ENCODE measurements at places on chromosomes 1 and 21. TPM values are rescaled to one million over a fixed set of nuclear protein-coding genes. Genes with fewer than 3 reads are reported as not detected.

Gene TSNAX
- total RNA-seq, result 42.2 TPM

Gene GFI1
- total RNA-seq, result 0.10 TPM

Gene AMY2A
- not detected for total RNA-seq

Gene NCMAP
- 6.3 TPM for total RNA-seq

Gene CACNA1S
- total RNA-seq, result not detected

Gene MROH9
- 0.23 TPM for total RNA-seq

DNA sequence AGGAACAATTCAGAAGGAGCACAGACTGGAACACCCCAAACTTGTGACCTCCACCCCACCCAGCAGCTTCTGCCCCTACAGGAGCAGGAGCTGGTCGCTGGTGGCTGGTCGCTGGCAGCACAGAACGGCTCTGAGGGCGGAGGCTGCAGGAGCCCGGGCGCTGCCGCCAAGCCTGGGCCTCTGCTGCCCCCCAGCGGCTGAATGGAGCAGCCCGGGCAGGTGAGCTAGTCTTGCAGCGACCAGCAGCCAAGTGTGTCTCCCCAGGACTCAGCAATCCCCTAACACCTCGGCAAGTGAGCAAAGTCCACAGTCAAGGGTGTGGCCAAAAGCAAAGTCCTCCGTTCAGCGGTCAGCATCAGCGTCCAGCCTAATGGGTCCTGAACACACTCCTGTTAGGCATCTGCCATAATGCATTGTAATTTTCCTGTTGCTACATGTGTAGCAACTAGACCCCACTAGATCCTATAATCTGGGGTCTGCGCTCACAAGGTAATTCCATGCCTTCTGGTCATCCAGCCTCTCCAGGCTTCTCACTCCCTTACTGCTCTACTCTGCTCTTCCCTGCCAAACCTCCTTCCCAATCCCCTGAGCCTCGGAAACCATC lies 12.1 kb upstream of the GJB5 start:
- no peaks in the 10 kb centered on the region for H3K36me3 ChIP-seq
- peak; percentile 93 for DNase-seq
- H3K4me3 ChIP-seq, result no peak overlapping the region
- H3K27me3 ChIP-seq, result no peaks in the 10 kb centered on the region
- H3K27ac ChIP-seq, result peak overlapping the region; percentile 69

DNA sequence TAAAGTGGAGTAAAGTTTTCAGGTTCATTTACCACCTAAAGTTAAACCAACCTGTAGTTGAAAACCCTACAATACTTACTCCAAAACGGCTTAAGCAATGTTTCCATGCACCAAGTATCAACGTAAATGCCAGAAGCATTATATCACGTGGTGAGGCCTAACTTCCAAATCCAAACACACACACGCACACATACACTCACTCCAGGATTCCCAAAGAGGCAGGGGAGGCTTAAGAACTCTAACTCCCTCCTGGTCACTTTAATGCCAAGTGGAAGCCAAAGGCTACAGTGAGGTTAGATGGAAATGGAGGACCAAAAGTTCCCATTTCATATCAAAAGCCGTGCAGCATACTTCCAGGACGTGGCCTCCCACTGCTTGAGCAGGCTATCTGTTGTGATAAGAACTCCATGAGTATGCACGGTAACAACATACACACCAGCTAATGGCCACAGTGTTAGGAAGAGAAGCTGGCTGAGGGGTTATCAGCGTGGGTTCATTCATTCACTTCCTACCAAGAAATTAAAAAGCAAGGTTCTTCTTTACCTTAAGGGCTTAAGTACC lies 224.1 kb downstream of the SLC45A1 start:
- H3K4me3 ChIP-seq, result no peak overlapping the region
- H3K4me1 ChIP-seq, result peaks cover 4% of the 10 kb centered on the region
- DNase-seq, result peak; percentile 30

- no peak overlapping the region for H3K4me3 ChIP-seq
- no peaks in the 10 kb centered on the region for H3K36me3 ChIP-seq
- H3K4me1 ChIP-seq, result no peaks in the 10 kb centered on the region
- H3K27ac ChIP-seq, result no peak overlapping the region
Observed at GRCh38 chr1:74357756-74358155, 122.6 kb downstream of the TNNI3K start.

DNA sequence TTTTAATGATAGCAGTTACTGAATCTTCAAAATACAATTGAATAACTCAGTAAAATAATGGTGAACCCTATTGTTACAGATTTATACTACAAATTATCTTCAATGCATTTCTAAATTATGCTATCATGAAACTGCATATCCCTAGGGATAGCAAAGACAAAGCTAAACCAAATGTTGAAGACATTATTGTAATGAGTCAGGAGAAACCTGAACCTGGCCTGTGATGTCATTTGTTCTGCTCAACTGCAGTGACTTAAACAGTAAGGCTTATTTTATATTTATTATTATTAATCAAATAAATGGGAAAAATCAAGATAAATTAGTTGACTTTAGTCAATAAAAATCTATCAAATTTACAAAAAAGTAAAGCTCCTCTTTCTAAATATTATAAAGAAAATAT lies 100.3 kb downstream of the UCHL5 start:
- H3K27ac ChIP-seq, result no peak overlapping the region
- DNase-seq, result no peak
- H3K27me3 ChIP-seq, result no peaks in the 10 kb centered on the region

DNA sequence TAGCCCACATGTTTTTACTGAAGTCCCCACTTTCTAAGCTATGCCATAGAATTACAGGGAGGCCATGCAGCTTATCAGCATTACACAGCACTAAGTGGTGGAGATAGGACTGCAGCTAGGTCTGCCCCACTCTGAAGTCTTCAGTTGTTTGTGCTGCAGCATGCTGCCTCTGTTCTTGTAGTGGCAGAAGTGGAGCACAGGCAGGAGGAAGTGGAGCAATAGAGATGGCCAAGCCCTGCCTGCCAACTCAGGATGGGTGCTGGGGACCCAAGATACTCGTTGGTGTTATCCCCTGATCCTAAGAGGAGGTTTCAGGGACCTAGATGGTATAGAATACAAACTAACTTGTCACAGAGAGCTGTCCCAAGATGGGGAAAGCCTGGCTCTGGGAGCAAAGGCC lies 12.9 kb downstream of the MRPL37 start:
- no peaks in the 10 kb centered on the region for H3K36me3 ChIP-seq
- H3K4me3 ChIP-seq, result no peak overlapping the region
- H3K27me3 ChIP-seq, result no peaks in the 10 kb centered on the region
- DNase-seq, result no peak

GRCh38 chr1:38489844-38490270 lies 369.7 kb downstream of the RRAGC start:
- H3K4me1 ChIP-seq, result no peaks in the 10 kb centered on the region
- H3K27me3 ChIP-seq, result peaks cover 23% of the 10 kb centered on the region
- peak; percentile 30 for DNase-seq
- H3K4me3 ChIP-seq, result no peak overlapping the region
- no peaks in the 10 kb centered on the region for H3K36me3 ChIP-seq

DNA sequence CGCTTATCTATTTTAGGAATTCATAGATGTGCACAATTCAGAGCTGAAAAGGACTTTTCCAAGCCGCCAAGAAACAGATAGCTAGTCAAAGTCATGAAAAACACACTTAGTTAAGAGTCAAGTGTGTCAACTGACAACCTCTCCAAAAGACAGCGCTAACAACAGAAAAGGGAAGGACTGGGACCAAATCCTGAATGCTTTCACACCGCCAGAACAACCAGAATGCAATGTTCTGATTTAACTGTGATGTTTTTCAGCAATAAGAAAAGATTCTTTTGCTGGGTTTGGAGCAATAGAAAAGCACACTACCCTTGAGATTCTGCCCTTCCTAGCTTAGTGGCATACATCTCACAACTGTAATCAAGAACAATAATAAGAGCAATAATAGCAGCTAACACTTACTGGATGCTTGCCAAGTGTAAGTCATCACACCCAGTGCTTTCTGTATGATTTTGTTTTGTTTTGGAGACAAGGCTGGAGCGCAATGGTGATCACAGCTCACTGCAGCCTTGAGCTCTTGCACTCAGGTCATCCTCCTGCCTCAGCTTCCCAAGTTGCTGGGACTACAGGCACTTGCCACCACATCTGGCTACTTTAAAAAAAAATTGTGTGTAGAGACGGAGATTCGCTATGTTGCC lies 33.9 kb upstream of the SDC3 start:
- no peaks in the 10 kb centered on the region for H3K4me1 ChIP-seq
- no peaks in the 10 kb centered on the region for H3K36me3 ChIP-seq
- H3K4me3 ChIP-seq, result no peak overlapping the region
- no peaks in the 10 kb centered on the region for H3K27me3 ChIP-seq

DNA sequence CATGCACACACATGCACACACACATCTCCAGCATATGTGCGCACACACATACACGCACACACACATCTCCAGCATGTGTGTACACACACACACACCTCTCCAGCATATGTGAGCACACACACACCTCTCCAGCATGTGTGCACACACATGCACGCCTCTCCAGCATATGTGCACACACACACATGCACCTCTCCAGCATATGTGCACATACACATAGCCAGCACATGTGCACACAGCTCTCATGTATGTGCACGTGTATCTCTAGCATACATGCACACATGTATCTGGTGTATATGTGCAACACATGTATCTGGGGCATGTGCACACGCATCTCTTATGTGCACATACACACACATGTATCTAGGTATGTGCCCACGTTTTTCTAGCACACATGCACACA lies 57.9 kb downstream of the SLC19A1 start:
- H3K27ac ChIP-seq, result no peak overlapping the region
- no peaks in the 10 kb centered on the region for H3K4me1 ChIP-seq
- H3K27me3 ChIP-seq, result no peaks in the 10 kb centered on the region
- DNase-seq, result no peak

DNA sequence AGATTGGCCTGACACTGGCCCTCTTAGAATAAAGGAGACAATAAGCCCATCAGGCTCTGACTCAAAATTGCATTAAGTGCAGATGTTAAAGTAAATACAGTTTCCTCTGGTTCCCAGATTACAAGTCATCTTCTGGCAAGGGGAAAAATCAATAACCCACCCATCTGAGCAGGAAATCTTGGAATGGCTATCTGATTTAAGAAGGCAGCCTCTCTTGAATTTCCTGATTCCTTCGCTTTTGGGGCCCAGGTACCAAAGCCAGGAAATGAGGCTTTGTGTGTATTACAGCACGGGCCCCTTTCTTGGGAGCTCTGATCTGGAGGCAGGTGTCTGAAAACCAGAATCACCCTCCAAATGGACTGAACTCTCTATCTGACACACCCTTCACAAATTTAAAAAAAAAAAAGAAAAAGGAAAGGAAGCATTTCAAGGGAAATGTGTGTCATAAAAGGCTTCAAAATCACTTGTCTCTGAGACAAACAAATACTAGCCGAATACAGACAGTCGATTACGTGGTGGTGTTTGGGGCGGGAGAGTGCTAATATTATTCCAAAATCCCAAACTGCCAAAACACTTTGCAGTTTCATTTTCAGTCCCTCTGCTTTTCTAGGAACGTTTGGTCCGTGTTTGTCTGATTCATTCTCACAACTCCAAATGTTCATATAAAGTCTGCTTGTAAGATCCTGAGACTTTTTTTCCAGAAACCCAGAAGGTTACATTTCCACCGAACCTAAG lies 240.9 kb upstream of the CAMK1G start:
- peaks cover 5% of the 10 kb centered on the region for H3K4me1 ChIP-seq
- no peak overlapping the region for H3K4me3 ChIP-seq
- peaks cover 6% of the 10 kb centered on the region for H3K27me3 ChIP-seq
- H3K27ac ChIP-seq, result no peak overlapping the region
- DNase-seq, result no peak

DNA sequence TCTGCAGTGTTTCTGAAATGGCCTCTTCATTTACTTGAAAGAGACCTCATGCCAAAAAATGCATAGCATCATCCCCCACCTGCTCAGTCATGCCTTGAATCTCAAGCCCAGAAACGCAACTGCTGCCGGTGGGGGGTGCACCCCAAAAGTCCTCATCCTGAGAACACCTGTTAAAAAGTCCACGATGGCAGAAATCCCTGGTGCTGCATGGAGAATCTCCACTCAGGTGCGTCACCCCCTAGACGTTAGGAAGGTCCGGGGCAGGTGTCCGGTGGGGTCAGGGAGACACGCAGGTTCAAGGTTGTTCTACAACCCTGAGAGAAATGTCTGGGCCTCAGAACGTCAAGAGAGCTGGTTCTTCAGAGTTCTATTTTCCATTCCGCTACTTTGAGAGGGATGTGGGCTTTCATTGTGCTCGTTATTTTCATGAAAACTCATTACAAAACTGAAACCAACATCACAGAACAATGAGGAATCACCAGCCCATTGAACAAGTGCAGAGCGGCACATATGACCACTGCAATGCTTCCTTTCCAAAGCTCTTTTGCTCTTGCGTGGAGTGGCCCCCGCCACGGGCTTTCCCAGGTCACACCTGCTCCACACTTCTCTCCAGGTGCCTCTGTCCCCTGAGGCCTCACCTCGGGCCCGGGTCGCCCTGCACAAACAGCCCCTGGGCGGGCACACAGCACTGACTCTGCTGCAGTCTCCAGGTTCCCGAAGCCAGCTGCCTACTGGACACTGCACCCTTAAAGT lies 201.9 kb downstream of the TOMM20 start:
- H3K4me3 ChIP-seq, result no peak overlapping the region
- H3K36me3 ChIP-seq, result no peaks in the 10 kb centered on the region
- no peaks in the 10 kb centered on the region for H3K27me3 ChIP-seq
- peak overlapping the region; percentile 80 for H3K27ac ChIP-seq

DNA sequence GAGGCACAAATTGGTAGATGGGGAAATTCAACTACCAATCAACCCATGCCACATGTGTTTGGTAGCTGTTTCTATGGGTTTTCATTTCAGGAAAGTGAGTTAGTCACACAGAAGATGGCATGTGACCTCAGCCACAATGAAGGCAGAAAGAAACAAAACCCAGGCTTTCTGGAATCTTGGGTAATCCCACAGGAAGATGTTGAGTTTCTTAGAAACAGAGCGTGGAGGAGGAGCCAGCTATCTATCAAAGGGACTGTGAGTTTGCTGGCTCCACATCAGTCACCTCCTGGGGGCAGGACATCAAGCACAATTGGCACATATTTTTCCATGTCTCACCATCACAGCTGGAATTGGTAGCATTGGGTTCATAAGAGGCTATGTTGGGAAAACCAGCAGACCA lies 188.9 kb upstream of the PLXNA2 start:
- no peaks in the 10 kb centered on the region for H3K27me3 ChIP-seq
- H3K36me3 ChIP-seq, result no peaks in the 10 kb centered on the region
- no peak overlapping the region for H3K27ac ChIP-seq
- no peak overlapping the region for H3K4me3 ChIP-seq
- H3K4me1 ChIP-seq, result no peaks in the 10 kb centered on the region

DNA sequence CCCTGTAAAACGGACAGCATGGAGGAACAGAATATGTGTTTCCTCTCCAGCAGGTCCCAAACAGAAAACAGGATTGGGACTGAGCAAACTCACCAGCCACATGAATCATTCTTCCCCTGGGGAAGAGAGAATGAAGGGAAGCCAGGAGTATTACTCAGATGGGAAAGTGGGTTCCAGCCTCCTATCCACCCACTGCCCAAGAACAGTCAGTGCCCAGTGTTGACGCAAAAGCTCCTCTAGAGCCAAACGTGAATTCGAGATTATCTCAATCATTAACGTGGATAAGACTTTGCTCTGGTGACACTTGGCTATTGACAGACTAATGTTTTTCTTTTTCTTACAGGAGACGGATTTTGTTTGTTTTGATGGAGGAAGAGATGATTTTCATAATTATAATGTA lies 9.3 kb downstream of the MIA3 start:
- no peaks in the 10 kb centered on the region for H3K27me3 ChIP-seq
- H3K4me1 ChIP-seq, result no peaks in the 10 kb centered on the region
